ENCODE measurements at places on chromosomes 12 and 14.

- DNase-seq, result no peak
Measured at GRCh38 chr12:1501695-1502378, 92.5 kb downstream of the FBXL14 start.

GRCh38 chr12:45235087-45236025 is 19.5 kb downstream of the ANO6 start:
- DNase-seq, result no peak

DNA sequence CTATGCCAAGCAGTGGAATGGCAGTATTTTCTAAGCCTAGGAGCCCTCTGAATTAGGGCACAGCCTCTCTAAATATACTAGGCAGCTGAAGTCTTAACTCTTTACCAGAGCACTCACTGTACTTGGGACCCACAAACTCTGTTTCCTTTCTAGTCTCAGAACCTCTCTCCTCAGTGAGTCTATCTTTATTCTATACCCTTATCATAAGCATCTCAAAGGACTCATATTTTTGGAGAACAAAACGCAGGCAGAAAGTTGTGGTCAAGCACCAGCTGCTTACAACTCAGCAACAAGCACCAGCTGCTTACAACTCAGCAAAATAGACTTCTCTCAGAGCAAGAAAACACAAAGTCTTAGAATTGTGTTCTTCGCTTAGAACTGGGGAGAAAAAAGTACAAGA is 993 bp downstream of the CCDC196 start:
- DNase-seq, result no peak

GRCh38 chr12:69580074-69580473 is 5.2 kb upstream of the CCT2 start:
- DNase-seq, result no peak

DNA sequence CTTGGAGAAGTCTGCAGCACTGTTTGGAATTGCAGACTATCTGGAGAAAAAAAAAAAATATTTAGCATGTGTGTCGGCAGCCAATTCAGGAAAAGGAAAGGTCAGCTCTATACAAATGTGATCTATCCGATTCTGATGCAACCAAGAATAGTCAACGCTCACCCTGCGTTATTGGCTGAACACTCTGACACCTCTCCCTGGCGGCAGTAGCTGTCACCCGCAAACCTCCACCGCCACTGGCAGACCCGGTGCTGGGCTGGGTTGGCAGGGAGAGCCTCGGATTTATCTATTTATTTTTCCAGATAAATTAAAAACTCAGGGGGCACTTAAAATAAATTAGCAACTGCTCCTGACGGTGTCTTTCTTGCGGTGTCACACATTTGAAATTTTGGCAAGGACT is 409.7 kb downstream of the VRK1 start:
- no peak for DNase-seq

DNA sequence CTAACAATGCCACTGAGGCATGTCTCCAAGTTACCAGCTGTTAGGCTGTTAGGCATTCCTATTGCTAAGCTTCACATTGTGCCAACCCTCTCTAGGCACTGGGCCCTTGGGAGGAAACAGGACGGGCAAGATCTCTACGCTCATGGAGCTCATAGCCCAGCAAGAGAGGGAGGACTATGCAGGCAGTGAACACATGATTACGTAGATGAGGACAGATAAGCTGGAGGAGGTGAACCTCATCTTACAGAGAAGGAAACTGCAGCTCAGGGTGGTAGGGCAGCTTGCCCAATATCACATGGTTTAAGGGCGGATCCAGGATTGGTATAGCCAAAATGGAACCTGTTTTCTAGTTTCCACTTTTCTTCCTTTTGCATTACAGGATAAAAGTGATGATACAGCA is 7.8 kb downstream of the UBE3B start:
- no peak for DNase-seq

DNA sequence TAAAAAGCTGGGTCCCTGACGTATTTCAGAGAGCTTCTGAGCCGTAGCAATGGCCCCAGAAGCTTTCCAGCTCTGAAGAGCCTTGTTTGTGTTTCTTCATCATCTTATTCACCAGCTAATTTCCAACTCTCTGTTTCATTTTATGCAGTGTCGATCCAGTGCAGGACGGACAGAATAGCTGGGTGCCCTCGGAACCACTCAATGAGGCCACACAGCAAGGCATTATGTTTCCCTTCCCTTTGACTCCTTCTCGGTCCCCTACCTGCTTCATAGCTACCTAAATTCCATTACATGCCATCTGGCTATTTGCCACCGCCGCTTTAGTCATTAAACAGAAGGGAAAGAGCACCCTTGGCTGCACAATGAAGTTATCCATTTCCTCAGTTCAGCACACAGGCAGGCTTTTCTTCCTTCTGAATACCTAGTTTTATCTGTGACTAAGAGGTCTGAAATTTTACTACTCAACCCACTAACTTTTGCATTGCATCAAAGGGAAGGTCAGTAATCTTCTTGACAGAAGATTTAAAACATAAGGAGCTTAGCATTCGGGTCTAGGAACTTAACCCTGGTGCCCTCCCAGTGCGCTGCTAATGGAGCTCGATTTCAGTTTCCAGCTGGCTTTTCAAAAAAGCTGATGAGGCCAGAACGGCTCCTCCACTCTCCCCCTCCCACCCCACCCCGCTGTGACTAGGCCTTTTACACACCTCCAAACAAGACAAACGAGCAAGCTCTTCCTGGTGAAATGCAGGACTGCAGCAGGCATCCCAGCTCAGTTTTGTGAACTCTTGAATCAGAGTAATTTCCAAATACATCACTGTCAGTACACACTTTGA is 176.8 kb downstream of the GXYLT1 start:
- no peak for DNase-seq

DNA sequence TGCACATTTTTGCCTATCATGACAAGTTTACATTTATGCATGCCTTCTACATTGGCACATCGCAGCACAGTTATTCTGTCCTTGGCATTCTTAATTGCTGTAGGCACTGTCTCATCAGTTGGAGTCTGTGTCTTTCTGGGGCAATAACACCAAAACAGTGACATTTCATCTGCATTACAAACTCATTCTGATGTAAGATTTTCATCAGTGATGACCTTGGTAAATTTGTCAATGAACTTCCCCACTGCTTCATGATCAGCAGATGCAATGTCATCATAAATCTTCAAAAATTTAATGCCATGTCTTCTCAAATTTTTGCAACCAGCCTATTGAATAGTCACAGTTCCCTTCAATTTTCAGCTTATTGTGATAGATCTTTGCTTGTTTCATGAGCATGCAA is 85.5 kb downstream of the CAPZA3 start:
- no peak for DNase-seq

DNA sequence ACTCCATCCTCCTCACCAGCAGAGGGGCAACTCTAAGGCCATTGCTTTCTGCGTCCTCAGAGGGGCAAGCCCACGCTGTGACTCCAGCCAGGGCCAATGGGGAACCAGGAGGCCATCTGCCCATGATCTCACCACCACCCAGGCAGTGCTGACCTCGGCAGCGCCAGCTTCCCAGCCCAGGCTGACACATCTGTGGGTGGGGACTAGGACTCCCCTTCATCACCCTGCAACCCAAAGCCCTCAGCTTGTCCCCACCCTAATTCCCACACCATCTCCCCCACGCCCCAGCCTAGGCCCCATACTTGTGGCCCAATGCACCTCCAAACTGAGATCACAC is 58.6 kb downstream of the VWF start:
- DNase-seq, result no peak

- DNase-seq, result peak; percentile 51
Measured at GRCh38 chr12:28130625-28131598, 59.3 kb upstream of the CCDC91 start.

- no peak for DNase-seq
Measured at GRCh38 chr12:122060081-122060501, 18.5 kb upstream of the MLXIP start.

DNA sequence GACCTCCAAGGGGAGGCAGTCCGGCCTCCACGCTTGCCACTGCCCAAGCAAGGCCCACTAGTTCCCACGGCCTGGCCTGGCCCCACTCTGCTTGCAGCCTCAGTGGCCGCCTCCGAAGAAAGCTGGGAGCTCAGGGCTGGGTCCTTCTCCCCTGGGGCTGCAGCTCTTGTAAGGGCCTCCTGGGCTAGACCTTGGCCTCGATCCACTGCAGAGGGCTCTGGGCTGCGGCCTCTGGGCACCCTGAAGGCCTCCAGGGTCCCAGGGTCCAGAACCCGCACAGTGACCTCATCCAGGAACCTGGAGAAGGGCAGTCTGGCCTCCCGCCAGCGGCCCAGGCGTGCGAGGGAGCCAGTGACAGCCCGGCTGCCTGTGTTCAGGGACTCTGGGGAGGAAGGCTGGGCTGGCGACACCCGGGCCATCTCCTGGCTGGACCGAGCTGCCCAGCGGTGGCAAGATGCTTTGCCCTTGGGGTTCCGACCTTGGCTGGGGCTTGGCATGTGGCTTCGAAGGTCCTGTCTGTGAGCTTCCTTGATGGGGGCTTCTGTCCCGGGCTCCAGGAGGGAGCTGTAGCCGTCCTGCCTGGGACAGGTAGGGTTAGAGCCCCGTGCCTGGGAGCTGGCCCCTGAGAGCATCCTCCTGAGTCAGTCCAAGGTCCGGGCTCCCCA is 9.8 kb downstream of the BEGAIN start:
- DNase-seq, result no peak

GRCh38 chr12:32476446-32476845 is 77.1 kb downstream of the FGD4 start:
- DNase-seq, result no peak

GRCh38 chr14:106024983-106025604 is 498.7 kb downstream of the TMEM121 start:
- DNase-seq, result no peak

- no peak for DNase-seq
Measured at GRCh38 chr14:105148604-105149145, 19.9 kb downstream of the JAG2 start.

- DNase-seq, result no peak
Measured at GRCh38 chr14:21231020-21231652, 38.1 kb downstream of the HNRNPC start.

GRCh38 chr12:113358381-113359132 is at the start of gene PLBD2:
Gene PLBD2 (plus strand): TSS chr12:113358587. CDS start chr12:113358601, 14 bp downstream.
- peak; percentile 88 for DNase-seq

GRCh38 chr14:51806026-51807023 is 54.1 kb upstream of the GNG2 start:
- no peak for DNase-seq

DNA sequence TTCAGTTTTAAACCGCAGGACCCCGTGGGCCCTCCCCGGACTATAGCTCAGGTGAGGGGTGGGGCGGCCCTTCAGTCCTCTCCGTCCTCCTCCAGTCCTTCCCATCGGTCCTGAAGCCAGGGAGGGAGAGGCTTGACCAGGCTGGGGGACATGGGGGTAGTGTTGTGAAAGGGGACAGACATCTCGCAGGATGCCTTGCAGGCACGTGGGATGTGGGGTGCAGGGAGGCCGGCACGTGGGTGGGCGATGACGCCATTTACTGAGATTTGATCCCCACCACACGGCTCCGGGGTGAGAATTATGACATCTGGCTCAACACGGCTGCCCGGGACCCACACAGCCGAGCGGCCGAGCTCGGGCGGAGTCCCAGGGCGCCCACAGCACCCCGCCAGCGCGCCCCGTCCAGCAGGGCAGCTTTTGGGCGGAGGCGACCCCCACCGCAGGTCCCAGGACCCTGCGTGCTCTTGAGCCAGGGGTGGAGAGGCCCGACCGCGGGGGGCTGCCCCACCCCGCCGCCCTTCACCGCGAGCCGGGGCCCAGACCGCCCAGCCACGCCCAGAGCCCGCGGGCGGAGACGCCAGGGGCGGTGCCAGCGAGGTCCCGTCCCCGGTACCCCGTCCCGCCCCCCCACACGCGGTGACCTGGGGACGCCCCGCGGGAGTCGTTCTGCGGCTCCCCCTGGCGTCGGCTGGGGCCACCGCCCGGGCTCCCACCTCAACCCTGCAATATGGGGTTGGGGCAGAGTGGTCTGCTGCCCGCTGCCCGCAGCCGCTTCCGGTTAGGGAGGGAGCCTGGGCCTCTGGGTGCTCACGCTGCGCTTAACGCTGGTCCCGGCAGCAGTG is 3.3 kb upstream of the EXOC3L4 start:
- no peak for DNase-seq

DNA sequence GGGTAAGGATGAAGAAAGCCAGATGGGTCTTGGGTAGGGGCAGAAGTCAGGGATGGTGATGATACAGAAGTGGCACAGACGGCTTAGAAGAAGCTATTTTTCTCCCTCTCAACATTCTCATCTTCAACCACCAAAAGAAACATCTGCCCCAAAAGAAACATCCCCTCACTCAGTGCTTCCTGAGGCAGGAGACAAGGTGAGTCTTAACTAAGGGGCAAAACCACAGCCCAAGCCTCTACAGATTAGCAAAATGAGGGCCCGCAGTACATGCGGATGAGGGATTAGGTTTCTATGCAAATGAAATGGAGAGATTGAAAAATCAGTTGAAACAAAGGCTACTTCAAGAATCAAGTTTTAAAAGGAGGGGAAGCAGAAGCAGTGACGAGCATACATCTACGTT is 241.3 kb upstream of the CCDC196 start:
- no peak for DNase-seq

GRCh38 chr12:23954332-23954731 is 4.9 kb upstream of the SOX5 start:
- DNase-seq, result no peak

- no peak for DNase-seq
Measured at GRCh38 chr14:101884089-101884933, 80.1 kb upstream of the DYNC1H1 start.

- DNase-seq, result no peak
Measured at GRCh38 chr12:101573743-101574142, 21.0 kb upstream of the MYBPC1 start.

DNA sequence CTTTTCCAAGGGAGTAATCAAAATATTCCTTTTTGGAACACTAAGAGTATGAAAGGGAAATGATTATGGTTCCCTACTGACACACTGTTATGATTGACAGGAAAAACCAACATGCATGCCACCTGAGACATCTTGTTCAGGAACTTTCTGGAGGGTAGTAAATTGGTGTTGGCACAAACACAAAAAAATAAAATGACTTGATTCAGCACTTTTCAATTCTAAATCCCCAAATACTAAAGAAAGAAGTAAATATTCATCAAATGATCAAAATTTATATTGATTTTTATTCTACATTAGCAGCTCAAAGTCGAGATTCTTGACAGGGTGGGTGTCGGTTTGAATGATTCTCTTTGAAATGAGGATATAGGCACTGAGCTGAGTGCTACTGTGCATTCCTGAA is 271.4 kb upstream of the NPAS3 start:
- no peak for DNase-seq

Measured in CMK (cell line).